ENCODE measurements at places on chromosomes 16 and 17.

DNA sequence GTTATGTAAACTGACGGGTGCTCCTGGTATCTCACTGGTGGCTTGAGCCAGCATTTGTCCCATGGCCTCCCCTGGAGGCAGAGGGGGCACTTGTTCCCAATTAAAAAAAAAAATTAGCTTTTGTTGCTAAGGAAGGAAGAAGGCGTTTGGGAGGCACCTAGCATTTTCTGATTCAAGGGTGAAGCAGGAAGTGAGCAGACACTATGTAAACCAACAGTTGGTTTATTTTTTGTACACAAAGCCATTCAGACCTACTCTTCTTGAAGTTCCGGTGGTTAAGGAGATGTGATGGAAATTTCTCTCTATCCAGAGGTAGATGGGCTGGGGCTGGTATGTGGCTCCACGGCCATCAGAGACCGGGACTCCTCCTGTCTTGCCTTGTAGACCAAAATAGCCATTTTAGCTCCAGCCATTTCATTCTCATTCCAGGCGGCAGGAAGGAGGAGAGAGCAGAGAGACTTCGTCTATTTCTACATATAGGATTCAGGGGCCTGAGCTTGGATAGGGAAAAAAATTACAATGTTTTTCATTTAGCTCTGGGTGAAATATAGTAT lies 103.0 kb downstream of the SNX29 start:
- no peak for DNase-seq

GRCh38 chr17:21276264-21276588 lies 8.3 kb upstream of the MAP2K3 start:
- no peak for DNase-seq

DNA sequence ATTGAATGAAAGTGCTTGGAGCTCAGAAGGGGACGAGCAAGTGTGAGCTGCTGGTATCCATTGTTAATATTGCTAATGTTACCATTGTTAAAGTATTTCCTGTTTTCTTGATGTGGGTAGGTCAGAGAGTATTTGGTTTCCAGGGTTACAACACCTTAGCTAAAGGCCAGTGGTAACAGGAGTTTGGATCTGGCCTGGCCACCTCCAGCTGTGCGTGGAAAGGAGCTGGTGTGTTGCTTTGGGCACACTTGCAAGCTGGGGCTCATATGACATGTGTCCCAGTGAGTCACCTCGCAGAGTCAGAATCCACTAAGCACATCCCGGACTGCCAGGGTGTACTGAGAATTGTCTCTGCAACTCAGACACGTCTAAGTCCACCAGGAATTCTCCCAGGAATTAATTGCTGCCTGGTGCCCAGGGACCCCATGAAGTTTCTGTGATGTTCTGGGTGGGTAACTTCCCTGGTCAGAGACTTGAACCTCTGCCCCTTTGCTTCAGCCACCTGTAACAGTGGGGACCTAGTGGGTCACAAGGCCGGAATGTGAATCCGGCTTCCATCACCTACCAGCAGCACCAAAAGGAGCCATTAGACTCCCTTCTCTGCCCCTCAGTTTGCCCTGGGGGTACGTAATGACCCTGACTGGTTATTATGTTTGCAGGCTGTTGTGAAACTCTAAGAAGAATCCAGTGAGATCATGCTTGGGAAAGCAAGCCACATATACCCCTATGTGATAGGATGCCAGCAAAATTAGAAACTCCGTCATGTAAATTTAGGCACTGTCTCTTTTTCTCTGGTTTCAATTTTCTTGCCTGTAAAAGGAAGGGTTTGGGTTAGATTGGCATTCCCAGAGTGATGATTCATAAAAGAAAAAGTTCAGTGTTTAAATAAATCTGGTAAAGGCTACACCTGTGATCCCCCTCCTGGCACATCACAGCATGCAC lies 12.8 kb downstream of the SLC6A2 start:
- DNase-seq = no peak

DNA sequence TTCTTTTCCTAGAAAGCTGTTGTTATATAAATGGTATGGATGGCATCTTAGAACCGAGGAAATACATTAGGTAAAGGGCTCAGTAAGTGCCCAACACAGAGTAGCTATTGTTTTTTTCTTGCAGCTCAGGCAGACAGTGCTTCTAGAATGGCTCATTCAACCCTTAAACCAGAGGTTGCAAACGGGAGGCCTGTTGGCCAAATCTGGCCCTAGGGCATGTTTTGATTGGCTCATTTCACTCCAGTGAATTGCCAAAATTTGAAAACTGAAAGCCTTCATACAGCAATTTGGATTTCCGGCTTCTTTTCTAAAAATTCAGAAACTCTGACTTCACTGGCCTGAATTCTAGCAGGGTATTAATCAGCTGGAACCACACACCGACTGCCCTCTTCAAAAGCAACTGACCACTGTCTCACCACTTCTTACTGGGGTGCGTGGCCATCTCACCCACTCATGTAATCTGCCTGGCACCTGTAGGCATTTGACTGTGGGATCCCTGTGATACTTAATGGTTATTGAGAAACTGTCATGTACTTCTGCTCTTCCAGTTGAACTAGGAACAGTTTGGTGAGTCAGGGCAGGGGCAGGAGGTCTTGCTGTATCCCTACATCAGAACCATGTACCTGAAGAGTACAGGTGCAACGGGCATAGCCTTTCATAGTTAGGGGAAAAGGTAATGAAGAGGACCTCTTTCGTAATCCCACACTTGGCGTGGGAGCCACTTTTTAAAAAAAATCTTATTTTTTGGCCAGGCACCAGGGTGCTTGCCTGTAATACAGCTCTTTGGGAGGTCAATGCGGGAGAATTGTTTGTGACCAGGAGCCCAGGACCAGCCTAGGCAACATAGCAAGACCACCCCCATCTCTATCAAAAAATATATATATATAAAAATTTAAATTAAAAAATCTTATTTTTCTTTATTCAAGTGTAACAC lies 53.6 kb upstream of the SCNN1B start:
- no peak for DNase-seq

DNA sequence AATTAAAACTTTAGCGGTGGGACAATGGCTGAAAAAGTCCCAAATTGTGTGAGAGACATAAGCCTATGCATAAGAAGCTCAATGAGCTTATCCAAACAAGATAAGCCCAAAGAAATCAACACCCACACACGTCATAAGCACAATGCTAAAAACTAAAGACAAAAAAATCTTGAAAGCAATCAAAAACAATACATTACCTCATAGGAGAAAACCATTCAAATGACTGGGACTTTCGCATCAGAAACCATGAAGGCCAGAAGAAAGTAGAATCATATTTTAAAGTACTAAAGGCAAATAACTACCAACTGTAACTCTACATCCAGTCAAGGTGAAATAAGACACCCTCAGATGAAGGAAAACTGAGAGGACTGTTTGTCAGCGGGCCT lies 50.2 kb downstream of the ZCCHC14 start:
- no peak for DNase-seq

GRCh38 chr17:19613979-19614378 lies 34.6 kb upstream of the ALDH3A2 start:
- no peak for DNase-seq

DNA sequence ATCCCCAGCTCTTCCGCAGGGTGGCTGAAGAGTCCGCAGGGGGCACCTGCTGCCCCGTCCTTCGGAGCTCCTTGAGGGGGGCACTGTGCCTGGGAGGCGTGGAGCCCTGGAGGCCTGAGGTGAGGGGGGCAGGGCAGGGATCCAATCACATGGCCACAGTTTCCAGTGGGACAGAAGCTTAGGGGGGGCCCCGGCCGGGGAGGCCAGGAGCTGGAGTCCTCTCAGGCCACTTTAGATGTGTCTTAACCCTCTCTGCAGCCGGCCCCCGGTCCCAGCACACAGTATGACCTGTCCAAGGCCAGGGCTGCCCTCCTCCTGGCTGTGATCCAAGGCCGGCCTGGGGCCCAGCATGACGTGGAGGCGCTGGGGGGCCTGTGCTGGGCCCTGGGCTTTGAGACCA lies 10.8 kb downstream of the ZNF213 start:
- DNase-seq = peak; percentile 19

DNA sequence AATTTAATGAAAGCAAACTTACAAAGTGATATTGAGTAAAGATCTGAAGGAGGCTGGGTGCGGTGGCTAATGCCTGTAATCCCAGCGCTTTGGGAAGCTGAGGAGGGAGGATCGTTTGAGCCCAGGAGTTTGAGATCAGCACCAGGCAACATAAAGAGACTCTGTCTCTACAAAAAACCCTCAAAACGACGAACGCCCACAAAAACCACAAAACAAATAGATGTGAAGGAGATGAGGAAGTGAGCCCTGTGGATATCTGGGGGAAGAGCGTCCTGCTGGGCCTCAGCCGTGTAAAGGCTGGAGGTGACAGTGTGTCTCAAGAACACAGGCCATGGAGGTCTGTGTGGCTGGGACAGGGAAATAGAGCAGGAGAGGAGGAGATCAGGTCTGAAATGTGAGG lies 68.8 kb downstream of the ITFG1 start:
- no peak for DNase-seq

DNA sequence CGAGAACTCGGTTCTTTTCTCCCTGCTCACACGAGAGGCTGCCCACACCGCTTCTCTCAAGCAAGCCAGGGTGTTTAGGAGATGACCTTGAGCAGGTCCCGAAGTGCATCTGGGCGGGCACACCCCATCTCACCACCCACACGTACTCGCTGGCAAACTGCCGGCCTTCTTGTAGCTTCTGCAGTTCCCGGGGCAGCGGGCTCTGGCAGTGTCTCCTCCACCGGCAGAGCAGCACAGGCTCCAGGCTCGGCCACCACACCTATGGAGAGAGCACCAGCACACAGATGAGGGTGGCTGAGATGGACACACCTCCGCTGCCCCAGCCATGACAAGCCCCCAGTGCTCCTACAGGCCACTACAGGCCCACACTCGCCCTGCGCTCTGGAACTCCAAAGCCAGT lies 23.5 kb downstream of the ZNF276 start:
- no peak for DNase-seq
